ENCODE measurements at places on chromosomes 7 and 10. TPM values are rescaled to one million over a fixed set of nuclear protein-coding genes. Genes with fewer than 3 reads are reported as not detected.

Gene CDHR1
- 0.65 TPM for polyA plus RNA-seq

Gene MUC12
- 0.38 TPM for polyA plus RNA-seq

Gene ELAPOR2
- polyA plus RNA-seq = 8.3 TPM

Gene GPER1
- polyA plus RNA-seq = 6.7 TPM

Gene VAX1
- not detected for polyA plus RNA-seq

Gene SLC29A4
- polyA plus RNA-seq = 26.3 TPM

All from renal pelvis (tissue), 12 donors.